ENCODE measurements at places on chromosomes 6 and 20.

DNA sequence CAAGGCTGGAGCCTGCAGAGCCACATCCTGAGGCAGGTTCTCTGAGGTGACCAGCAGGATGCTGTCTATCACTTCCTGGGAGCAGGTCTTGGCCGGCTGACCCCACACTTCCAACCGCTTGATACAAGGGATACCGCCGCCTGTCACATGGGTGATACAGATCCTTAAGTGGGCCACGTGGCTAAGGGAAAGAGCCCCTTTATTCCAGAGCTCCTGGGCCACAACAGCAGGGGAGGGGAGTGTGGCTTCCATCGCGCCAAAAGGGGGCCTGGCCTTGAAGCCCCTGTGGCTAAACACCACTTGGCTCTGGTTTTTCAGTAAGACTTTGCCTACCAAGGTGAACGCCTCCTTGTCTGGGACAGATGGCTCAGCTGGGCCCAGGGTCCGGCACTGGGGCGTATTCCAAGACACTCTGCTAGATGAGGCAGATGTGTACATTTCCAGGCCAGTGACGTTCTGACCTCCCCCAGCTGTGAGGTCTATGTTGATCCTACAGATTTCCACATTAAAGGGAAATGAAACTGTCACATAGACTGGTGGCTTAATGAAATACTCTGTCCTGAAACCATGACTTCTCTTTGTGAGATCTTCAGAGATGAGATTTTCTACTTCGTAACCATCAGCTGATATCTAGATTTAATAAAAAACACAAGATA lies 37.6 kb upstream of the AVP start:
- no peak for DNase-seq

GRCh38 chr20:32128167-32128566 lies 18.7 kb downstream of the TM9SF4 start:
- no peak for DNase-seq

DNA sequence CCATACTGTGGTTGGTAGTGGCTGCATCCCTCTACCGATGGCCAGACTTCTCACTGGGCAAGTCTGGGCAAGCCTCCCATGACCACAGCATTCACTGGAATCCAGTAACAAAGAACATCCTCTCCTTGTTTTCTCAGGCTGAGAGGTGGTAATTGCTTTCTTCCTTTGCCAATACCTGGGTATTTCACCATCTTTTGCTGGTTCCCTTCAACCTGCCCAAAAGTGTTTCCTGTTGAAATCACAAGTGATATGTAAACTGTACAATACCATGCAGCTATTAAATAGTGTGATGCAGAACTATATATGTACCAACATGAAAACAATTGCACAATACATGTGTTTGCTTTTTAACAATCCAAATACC lies at the start of gene PTCHD4:
TSS of gene PTCHD4 (minus strand) at position 55 of the 364 bp plus-strand sequence. CDS start 42,240 bp downstream, outside the sequence.
- no peak for DNase-seq

DNA sequence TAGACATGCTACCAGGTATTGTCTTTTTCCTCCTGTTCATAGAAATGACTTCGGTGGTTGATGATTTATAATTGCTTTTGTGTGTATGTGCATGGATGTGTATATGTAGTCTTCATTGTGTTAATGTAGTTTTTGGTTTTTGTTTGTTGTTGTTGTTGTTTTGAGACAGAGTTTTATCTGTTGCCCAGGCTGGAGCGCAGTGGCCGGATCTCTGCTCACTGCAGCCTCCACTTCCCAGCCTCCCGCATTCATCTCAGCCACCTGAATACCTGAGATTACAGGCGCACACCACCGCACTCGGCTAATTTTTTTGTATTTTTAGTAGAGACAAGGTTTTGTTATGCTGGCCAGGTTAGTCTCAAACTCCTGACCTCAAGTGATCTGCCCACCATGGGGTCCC lies 75.2 kb downstream of the HFE start:
- DNase-seq = no peak

DNA sequence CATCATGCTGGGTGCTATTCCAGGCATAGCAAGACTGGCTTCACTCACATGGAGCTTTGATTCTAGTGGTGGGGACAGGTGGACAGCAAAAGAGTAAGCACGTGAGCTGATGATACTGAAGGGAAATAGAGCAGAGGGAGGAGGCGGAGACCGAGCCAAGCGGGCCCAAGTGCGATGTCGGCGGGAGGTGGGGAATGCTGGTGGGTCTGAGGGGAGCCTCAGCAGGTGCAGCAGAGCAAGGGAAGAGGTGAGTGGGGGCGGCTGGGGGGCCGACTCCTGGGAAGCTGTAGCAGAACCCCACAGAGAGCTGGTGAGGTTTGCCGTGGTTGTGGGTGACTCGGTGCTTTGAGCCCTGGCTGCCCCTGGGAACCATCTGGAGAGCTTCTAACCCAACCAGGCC lies 10.2 kb downstream of the RTEL1 start:
- no peak for DNase-seq

DNA sequence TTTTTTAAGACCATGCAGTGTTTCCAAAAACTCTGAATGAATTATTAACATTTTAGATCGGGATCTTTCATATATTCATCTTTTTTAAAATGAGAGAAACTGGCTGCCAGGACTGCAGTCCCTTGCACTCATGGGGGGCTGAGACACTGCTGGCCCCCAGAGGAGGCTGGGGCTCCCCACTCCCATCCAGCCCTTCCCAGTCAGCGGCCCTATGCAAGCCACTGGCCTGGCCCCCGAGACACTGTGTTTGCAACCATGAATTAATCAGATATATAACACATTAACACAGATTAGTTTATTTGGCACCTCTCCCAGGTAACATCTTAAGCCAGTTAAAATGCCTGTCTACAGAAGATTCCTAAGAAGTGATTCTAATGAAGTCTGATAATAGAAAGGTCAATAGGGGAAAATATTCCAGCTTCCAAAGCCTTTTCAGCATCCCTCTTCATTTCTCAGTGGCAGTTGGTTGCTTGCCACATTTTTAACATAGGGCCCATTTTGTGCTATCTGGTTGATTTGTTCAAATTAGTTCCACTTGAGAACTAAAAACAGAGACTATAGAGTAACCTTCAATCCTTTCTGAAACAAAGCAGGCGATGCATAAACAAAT lies 184.4 kb upstream of the FBXL4 start:
- DNase-seq = no peak

DNA sequence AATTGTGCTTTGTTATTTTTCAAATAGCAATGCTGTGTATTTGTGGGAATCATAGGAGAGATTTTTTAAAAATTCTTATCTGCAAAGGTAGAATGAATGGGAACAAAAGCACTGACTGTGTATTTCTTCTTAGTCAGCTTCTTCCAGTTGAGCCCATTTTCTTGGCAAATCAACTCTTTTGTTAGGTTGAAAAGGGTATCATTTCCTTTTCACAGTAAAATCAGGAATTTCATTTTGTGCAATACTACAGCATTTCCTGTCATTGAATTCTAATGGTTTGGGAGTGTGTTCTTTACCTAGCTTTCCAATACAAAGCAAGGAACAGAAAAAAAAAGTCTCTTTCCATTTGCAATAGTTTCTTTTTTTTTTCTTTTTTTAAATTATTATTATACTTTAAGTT lies 19.0 kb upstream of the EXOC2 start:
- no peak for DNase-seq

- no peak for DNase-seq
Measured at GRCh38 chr6:79231101-79231500, 3.4 kb downstream of the HMGN3 start.

GRCh38 chr20:58906894-58907293 lies 54.4 kb downstream of the GNAS start:
- peak; percentile 59 for DNase-seq

- no peak for DNase-seq
Measured at GRCh38 chr20:2693286-2694007, 867 bp downstream of the EBF4 start.

- no peak for DNase-seq
Measured at GRCh38 chr6:149140137-149140909, 177.2 kb upstream of the TAB2 start.

GRCh38 chr6:109285366-109285765 lies 96.9 kb downstream of the CD164 start:
- DNase-seq = no peak

DNA sequence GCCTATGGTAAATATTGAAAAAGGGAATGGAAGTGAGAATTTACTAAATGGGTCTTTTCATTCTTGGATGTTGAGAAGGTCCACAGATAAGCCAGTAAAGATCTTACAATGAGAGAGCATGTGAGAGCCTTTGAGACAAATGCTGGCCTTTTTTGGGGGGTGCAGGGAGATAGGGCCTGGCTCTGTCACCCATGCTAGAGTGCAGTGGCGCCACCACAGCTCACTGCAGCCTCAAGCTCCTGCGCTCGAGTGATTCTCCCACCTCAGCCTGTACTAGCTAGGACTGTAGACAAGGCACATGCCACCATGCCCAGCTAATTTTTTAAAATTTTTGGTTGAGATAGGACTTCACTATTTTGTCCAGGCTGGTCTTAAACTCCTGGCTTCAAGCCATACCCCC lies 63.2 kb upstream of the TMEM181 start:
- no peak for DNase-seq

DNA sequence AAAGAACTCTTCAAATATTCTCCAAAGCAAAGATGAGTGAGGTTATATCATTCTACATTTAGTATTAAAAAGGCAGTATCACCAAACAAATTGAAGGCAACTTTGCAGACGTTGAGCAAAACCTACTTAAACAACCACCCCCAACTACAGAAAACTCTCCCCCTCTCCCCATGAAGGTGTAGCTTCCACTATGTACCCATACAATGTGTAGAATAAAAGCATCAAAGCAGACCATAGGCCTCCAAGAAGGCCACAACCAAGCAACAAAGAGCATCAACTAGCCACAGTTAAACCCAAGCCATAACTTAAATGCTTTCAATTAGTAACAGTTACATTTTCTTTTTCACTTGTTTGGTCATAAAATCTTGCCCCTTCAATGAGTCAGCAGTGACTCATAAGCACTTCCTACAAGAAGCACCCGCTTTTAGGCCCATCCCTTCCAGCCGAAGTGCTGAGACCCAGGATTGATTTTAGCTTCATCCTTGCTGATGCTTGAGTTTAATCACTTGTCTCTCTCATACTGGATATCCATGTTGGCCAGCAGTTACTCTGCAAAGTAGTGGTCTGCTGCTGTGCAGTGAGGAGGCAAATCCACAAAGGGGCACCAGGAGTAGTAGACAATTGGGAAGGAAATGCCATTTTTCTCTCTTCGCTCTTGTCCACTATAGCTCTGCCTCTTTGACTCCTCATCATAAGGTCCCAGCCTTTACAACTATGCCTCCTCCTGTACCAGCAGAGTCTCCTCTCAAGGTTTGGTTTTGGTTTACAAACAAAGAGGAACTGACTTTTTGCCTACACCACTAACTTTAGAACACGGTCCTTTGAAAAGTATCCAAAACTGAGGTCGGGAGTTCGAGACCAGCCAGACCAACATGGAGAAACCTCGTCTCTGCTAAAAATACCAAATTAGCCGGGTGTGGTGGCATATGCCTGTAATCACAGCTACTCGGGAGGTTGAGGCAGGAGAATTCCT lies 8.4 kb upstream of the NUP153 start:
- DNase-seq = peak; percentile 99

GRCh38 chr20:2690718-2691117 lies 1.9 kb upstream of the EBF4 start:
- no peak for DNase-seq

All from ELR (cell line).